ENCODE measurements at places on chromosomes 2 and 18.

DNA sequence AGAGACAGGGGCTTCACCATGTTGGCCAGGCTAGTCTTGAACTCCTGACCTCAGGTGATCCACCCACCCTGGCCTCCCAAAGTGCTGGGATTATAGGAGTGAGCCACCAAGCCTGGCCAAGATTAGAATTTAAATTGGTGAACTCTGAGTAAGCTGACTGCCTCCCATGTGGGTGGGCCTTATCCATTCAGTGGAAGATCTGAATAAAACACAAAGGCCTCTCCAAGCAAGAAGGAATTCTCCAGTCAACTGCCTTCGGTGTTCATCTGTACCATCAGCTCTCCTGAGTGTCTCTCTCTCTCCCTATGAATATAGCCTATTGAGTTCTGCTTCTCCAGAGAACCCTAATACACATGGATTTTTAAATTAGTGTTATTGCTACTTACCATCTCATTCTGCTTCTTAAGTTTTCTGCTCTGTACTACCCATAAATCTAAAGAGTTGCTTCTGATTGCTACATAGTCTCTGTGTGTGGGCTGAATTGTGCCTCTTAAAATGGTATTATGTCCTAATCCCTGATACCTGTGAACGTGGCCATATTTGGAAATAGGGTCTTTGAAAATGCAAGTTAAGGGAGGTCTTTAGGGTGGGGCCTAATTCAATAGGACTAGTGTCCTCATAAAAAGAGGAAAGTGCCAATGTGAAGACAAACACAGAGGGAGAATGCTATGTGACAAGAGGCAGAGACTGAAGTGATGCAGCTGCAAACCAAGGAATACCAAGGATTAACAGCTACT, 36.3 kb downstream of the FBXO11 start:
- DNase-seq = no peak

- no peak for DNase-seq
These were observed 692.3 kb downstream of the LRP1B start for GRCh38 chr2:141438536-141438935.

DNA sequence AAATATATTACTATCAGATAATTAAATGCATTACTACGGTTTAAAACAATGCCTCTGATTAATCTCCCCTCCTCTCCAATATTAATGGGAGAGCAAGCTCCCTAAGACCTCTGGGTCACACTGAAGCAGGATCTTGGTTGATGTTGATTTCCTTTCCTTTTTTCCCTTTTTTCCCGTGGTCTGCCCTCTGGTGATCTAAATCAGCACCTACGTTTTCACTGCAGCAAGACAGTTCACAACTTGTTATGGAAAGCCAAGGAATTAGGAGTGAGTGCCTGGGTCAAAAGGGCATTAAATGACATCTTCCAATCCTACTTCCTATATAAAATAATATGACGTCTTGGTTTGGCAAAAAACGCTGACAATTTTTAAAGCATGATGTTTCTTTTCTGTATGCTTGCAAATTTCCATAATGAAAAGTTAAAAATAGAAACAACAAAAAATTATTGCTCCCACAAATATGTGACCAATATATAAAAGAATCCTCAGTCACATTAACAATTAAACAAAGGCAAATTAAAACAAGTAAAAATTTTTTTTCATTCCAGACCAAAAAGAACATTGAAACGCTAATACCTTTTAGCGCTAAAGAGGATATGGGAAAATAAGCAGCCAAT, 7.9 kb upstream of the CFAP36 start:
- DNase-seq = peak; percentile 50

GRCh38 chr2:42979870-42980763, 187.7 kb upstream of the HAAO start:
- DNase-seq = no peak

DNA sequence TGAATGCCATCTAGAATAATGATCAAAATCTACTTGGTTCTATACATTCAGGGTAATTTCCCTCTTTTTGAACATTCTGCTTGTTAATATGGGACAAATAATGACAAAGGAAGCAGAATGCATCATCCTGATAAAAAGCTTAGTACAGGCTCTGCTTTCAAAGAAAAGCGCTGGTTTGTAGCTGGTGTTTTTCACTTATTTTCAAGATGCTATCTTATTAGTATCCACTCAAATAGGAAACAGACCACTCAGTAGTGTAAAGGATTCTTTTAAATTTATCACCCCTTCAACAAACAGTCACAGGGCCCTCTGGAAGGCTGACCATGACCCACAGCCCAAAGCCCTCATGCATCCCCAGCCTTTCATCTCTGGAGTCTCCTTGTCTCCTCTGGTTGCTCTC, 18.0 kb upstream of the AFF3 start:
- no peak for DNase-seq

- no peak for DNase-seq
These were observed 186.3 kb downstream of the FSHR start for GRCh38 chr2:48968011-48968410.

GRCh38 chr18:5817816-5818215, 77.5 kb downstream of the TMEM200C start:
- DNase-seq = peak; percentile 65

GRCh38 chr18:41763361-41763760, 191.7 kb upstream of the PIK3C3 start:
- no peak for DNase-seq

- no peak for DNase-seq
These were observed 105.5 kb upstream of the SYT4 start for GRCh38 chr18:43382641-43383403.

- DNase-seq = no peak
These were observed 146.5 kb downstream of the SH3BP4 start for GRCh38 chr2:235098269-235098668.

GRCh38 chr2:136324966-136325365, 207.0 kb upstream of the CXCR4 start:
- peak; percentile 63 for DNase-seq

DNA sequence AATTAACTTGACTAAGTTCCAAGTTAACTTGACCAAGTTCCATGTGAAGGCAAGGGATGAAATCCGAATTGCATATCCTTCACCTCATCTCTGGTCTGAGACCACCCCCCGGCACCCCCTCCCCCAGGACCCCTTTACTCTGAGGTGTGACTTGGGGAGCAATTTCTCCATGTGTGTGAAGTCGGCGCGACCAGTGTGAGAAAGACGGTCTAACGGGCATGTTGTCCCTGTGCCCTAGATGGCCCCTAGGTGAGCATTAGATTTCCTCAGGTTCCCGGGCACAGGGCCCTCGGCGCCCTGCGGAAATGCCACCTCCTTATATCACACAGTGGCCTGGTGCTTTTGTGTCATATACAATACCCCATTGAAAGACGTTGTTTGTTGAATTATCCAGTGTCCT, 137.1 kb downstream of the CTIF start:
- no peak for DNase-seq

DNA sequence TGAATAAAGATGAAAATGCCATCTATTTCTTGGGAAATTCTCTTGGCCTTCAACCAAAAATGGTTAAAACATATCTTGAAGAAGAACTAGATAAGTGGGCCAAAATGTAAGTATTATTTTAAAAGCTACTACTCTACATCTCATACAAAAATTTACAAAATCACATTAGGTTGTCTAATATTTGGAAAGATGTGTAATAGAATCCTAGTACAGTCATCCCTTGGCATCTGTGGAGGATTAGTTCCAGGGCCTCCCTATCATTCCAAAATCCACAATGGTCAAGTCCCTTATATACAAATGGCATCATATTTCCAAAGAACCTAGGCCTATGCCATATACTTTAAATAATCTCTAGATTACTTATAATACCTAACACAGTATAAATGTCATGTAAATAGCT, 41.2 kb downstream of the KYNU start:
- no peak for DNase-seq

- DNase-seq = no peak
These were observed 1225.6 kb downstream of the LRP1B start for GRCh38 chr2:140905083-140905781.

DNA sequence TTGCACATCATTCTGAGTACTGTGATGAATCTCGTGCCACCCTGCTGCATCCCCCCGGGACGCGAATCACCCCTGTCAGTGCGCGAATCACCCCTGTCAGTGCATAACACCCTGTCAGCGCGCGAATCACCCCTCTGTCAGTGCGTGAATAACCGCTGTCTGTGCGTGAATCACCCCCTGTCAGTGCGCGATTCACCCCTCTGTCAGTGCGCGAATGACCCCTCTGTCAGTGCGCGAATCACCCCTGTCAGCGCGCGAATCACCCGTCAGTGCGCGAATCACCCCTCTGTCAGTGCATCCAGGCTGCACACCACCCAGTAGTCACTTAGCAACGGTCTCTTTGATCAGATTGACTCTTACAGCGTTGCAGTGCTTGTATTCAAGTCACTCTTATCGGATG, 134.4 kb upstream of the TPO start:
- DNase-seq = no peak

All from inflammatory macrophage (primary cell).